ENCODE measurements at places on chromosomes 7 and 10. TPM values are rescaled to one million over a fixed set of nuclear protein-coding genes. Genes with fewer than 3 reads are reported as not detected.

GRCh38 chr10:49385939-49386922, 9.7 kb downstream of the DRGX start:
- DNase-seq, result no peak
- no peaks in the 10 kb centered on the region for H3K4me1 ChIP-seq
- no peaks in the 10 kb centered on the region for H3K36me3 ChIP-seq
- H3K27ac ChIP-seq, result no peak overlapping the region
- H3K4me3 ChIP-seq, result no peak overlapping the region
- H3K27me3 ChIP-seq, result peaks cover 35% of the 10 kb centered on the region

- DNase-seq, result peak; percentile 68
- peaks cover 10% of the 10 kb centered on the region for H3K4me1 ChIP-seq
- no peaks in the 10 kb centered on the region for H3K27me3 ChIP-seq
- H3K27ac ChIP-seq, result peak overlapping the region; percentile 16
- no peak overlapping the region for H3K4me3 ChIP-seq
Observed at GRCh38 chr7:120862987-120863590, 5.1 kb upstream of the TSPAN12 start.

DNA sequence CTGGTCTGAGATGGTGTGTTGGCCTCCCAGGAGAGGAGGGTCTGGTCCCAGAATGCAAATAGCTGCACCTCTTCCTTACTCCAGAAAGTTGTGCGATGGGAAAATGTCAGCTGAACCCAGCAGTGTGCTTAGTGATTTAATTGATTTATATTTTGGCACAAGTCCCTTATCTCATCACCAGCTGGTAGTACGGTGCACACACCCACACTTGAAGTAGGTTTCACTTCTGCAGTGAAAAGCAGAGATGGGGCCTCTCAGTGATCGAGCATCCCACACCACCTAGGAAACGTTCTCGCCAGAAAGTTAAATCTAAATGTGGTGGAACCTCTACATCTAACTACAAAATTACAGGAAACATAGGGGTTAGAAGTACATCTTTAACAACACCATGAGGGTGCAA, 80.4 kb downstream of the UBE3C start:
- no peaks in the 10 kb centered on the region for H3K27me3 ChIP-seq
- peaks cover 51% of the 10 kb centered on the region for H3K36me3 ChIP-seq
- no peaks in the 10 kb centered on the region for H3K4me1 ChIP-seq
- no peak overlapping the region for H3K4me3 ChIP-seq

- DNase-seq, result no peak
- H3K27me3 ChIP-seq, result peaks cover 88% of the 10 kb centered on the region
- H3K36me3 ChIP-seq, result no peaks in the 10 kb centered on the region
- no peak overlapping the region for H3K4me3 ChIP-seq
- peaks cover 12% of the 10 kb centered on the region for H3K4me1 ChIP-seq
- H3K27ac ChIP-seq, result no peak overlapping the region
Observed at GRCh38 chr7:155530601-155531000, 15.8 kb downstream of the CNPY1 start.

- no peaks in the 10 kb centered on the region for H3K36me3 ChIP-seq
- H3K4me1 ChIP-seq, result no peaks in the 10 kb centered on the region
- H3K27ac ChIP-seq, result no peak overlapping the region
- no peaks in the 10 kb centered on the region for H3K27me3 ChIP-seq
Observed at GRCh38 chr10:66852811-66853210, 73.0 kb upstream of the LRRTM3 start.

DNA sequence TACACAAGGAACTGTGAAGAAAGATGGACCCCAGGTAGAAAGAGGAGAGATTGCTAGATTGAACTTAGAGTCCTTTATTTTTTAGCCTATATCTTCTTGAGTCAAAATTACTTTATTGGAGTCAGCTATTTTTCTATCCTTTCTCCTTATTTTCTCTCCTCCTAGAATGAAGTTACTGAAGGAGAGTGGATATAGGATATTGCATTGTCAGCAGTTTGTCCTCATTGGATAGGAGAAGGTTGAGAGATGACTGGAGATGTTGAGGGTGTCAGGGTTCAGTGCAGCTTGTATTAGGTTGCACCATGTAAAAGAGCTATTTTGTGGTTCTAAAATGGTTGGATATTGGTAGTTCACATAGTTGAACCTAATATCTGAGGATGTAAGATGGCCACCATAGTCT, 5.5 kb downstream of the LRMDA start:
- H3K27me3 ChIP-seq, result peaks cover 15% of the 10 kb centered on the region
- H3K27ac ChIP-seq, result no peak overlapping the region
- DNase-seq, result no peak
- no peak overlapping the region for H3K4me3 ChIP-seq
- H3K4me1 ChIP-seq, result peaks cover under 1% of the 10 kb centered on the region

WNT8B gene
- total RNA-seq, result not detected

DNA sequence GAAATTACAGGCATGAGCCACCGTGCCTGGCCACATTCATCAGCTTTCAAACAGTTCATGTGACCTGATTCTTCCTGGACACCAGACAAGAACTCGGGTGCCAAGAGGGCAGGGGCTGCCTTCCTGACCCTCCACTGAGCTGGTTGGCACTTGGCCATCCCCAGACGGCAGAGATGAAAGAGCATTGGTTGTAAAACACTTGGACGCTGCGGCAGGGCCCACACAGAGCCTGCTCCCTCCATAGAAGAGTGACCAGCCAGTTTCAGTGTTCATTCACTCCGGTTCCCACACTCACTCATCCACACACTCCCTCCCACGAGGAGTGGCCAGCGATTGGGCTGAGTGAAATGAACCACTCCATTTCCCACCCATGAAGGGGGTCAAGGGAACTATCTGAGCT, 112.3 kb downstream of the ITGB8 start:
- H3K27ac ChIP-seq, result no peak overlapping the region
- DNase-seq, result no peak
- no peak overlapping the region for H3K4me3 ChIP-seq
- H3K4me1 ChIP-seq, result peaks cover 6% of the 10 kb centered on the region
- no peaks in the 10 kb centered on the region for H3K36me3 ChIP-seq

- no peaks in the 10 kb centered on the region for H3K4me1 ChIP-seq
- no peak overlapping the region for H3K4me3 ChIP-seq
- H3K36me3 ChIP-seq, result no peaks in the 10 kb centered on the region
- DNase-seq, result no peak
- no peaks in the 10 kb centered on the region for H3K27me3 ChIP-seq
Observed at GRCh38 chr10:9097206-9097990, 1042.9 kb downstream of the GATA3 start.

DNA sequence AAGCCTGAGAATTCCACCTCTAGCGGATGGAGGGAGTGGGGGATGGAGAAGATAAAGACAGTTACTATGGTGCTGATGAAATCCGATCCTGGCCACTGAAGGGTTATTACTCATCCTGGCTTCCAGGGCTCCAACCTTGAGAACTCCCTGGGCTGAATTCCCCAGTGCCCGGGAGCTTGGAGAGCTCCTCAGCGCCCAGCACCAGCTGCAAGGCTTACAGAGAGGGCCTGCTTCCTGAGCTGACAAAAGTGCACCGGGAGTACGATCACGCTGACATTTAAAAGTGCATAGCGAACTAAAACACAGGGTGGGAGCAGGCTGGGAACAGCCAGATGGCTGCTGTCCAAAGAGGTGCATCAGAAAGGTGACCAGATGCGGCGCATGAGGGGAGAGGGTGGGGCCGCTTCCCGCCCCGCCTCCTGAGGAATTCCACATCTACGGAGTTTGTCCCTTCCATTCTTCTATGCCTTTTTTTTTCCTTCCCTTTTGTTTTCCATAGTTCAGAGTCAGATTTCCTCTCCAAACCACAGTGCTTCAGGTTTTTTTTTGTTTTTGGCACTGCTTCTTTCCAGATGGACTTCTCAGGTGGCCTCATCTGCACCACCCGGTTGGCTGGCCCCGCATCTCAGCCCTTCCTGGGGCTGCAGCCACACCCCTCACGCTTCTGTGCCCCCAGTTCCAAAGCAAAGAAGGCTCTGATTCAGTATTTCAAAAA, 62.4 kb upstream of the MKRN1 start:
- H3K4me3 ChIP-seq, result no peak overlapping the region
- peak; percentile 89 for DNase-seq
- peak overlapping the region; percentile 94 for H3K27ac ChIP-seq

DNA sequence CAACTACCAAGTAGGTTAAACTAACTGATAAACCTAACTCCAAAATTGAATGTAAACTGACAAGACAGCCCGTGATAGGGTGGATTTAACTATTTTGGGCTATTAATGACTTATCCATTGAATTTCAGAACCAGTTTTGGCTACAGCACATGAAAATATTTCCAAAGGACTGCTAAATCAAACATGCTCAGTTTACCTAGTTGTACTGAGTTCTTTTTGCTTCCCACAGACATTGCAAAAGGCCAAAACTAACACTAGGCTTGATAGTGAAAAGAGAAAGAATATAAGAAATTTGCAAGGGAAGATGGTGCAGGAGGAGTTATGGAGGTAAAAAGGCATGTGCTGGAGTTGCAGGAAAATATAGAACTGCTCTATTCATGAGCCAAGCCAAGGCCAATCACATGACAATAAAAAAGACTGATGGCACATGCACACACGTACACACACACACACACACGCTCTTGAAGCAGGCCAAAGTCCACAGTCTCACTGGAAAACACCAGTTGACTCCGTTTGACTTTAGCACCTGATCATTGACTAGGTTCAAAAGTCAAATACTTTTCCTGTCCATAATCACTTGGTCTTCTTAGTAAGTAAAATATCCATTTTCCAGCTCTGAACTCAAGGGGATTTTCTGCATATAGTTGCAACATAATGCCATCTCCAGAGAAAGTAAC, 76.0 kb upstream of the AGBL3 start:
- H3K36me3 ChIP-seq, result peaks cover 2% of the 10 kb centered on the region
- no peaks in the 10 kb centered on the region for H3K4me1 ChIP-seq
- H3K27ac ChIP-seq, result no peak overlapping the region
- no peak overlapping the region for H3K4me3 ChIP-seq
- H3K27me3 ChIP-seq, result no peaks in the 10 kb centered on the region

DNA sequence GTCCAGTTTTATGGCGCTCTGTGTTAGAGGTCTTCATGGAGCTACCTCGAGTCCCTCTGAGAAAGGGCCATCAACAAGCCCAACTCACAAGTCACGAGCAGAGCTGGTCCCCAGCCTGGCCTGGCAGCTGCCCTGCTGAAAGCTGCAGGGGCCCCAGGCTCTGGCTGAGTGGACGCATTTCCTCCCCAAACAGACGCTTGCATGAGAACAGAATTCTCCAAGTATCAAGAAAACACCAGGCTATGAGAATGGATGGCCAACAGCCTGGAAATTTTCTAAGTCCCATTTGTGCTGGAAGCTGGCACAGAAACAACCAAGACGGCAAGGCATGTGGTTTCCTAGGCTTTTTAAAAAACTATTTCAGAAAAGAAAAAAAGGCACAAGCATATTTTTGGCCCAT, 114.8 kb downstream of the FAM53B start:
- H3K4me3 ChIP-seq, result no peak overlapping the region
- peaks cover 6% of the 10 kb centered on the region for H3K36me3 ChIP-seq

DNA sequence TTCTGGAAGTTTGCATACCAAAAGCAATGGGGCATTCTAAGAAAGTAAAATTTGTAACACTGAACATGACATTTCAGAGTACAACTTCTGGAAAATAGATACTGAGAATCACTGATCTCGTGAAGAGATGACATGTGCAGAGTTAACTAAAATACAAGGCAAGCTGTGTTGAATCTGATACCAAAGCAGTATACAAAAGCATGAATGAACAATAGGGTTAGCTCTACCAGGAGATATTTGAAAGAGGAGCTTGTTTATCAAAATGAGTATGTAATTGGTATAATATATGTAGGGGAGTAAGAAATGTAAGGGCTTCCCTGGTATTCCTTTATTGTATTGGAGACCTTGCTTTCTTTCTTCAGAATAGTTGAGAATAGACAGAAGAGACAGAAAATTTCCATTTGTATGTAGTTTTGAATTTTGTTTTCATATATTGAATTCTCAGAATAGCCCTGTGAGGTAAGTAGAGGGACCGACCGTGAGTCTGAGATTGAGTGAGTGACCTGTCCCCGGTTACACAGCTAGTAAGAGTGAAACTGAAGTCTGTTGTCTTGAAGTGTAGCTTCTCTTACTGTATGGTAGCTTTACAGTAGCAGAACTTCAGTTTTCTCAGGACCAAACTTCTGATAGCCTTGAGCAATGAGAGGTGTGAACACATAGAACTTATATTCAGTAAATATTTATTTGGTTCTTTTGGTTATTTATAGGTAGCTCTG, 5.0 kb downstream of the HBP1 start:
- no peaks in the 10 kb centered on the region for H3K27me3 ChIP-seq
- H3K4me3 ChIP-seq, result no peak overlapping the region
- H3K27ac ChIP-seq, result no peak overlapping the region
- DNase-seq, result no peak
- peaks cover 2% of the 10 kb centered on the region for H3K36me3 ChIP-seq

- no peak overlapping the region for H3K4me3 ChIP-seq
- DNase-seq, result peak; percentile 34
- no peaks in the 10 kb centered on the region for H3K36me3 ChIP-seq
Observed at GRCh38 chr10:78712147-78712546, 356.6 kb upstream of the ZMIZ1 start.

DNA sequence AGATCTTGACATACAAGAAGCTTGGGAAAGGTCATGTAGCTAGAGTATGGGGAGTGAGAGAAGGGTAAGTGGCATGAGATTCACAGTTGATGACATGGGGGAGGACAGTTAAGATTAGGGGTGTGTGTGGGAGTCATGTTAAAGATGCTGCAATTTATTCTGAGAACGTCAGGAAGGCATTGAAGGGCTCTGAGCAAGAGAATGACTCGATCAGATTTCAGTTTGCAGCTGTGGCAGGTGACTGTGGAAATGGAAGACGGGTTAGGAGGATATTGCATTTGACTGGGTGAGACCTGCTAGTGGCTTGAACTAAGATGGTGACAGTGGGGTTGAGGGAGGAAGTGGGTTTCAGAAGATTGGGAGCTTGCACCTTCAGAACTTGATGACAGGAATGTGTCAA, 5.6 kb downstream of the CDC123 start:
- peaks cover 39% of the 10 kb centered on the region for H3K36me3 ChIP-seq
- H3K4me1 ChIP-seq, result no peaks in the 10 kb centered on the region
- no peaks in the 10 kb centered on the region for H3K27me3 ChIP-seq
- H3K4me3 ChIP-seq, result no peak overlapping the region
- no peak for DNase-seq

DNA sequence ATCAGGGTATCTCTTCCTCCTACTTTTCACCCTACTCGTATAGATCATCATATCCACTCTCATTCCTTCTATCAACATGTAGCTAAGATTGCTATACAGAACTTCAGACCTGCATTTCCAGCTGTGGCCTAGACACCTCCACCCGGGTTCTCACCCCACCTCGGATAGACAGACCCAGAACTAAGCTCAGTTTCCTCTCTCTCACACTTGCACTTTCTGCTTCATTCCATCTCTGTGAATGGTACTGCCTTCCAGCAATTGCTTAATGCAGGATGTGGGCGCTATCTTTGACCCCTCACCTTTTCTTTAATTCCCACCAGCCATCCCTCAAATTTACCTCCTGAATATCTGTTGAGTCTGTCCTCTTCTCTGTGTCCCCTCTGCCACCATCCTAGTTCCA, 35.7 kb downstream of the AGK start:
- no peaks in the 10 kb centered on the region for H3K27me3 ChIP-seq
- no peaks in the 10 kb centered on the region for H3K4me1 ChIP-seq
- no peak for DNase-seq
